Hematopoietic multipotent progenitor cell treated with erythropoietin and hydrocortisone succinate and interleukin-3 and kit ligand, for 6 days (in vitro differentiated cells): ENCODE measurements at places on chromosomes 13 and 19.

DNA sequence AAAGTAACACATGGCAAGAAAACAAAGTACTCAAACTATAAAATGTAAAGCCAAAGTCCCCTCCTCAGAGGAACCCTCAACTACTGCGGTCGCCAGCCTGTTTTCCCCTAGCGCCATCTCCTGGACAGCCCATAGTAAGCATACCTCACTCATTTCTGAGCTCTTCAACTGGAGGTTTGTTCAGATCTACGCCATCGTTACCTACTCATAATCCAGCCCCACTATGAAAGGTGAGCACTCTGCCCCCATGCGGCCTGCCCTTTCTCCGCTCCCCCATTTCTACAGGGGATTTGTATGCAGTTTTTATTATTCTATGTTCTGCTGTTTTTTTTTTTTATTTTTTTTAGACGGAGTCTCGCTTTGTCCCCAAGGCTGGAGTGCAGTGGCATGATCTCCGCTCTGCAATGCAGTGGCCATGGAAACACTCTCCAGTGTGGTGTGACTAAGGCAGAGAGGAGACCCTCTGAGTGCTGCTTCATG is 26.2 kb downstream of the OPA3 start:
- peak; percentile 90 for DNase-seq

- DNase-seq: no peak
Measured at GRCh38 chr19:28961772-28962500, 251.0 kb downstream of the UQCRFS1 start.

DNA sequence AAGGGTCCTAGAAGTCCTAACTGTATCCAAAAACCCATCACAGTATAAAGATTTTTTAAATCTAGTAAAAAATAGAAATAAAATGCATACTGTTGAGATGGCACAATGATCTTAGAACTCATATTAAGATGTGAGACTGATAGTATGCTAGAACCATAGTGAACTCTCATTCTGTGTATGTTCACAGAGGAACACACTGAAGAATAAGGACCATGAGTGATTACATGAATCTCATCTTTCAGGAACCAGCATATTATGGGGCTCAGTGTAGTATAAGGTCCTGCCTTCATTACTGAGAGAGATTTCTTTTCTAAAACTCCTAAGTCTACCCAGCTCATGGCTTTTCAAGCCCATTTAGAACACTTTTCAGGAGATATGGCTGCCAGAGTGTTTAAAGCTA is 59.8 kb upstream of the RFC3 start:
- DNase-seq: no peak

DNA sequence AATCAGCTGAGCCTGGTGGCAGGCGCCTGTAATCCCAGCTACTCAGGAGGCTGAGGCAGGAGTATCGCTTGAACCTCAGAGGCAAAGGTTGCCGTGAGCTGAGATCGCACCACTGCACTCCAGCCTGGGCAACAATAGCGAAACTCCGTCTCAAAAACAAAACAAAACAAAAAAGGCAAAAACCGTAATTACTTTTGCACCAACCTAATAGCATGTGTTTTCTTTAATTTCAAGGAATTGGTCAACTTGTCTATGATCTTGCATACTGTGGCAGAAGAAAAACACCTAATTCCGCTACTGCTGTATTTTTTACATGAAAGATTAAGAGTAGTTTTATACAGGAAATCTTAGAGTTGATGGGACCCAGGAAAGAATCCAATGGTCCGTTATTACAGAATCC is 241.2 kb downstream of the COL4A1 start:
- no peak for DNase-seq

GRCh38 chr19:39792999-39793546 is 14.4 kb downstream of the LEUTX start:
- DNase-seq: peak; percentile 88
